T follicular helper cell (primary cell): ENCODE measurements at places on chromosomes 11 and 22.

- DNase-seq: no peak
Observed at GRCh38 chr22:27509132-27509920, 292.2 kb downstream of the MN1 start.

GRCh38 chr11:17798253-17798652 lies 63.7 kb downstream of the KCNC1 start:
- DNase-seq: no peak

- no peak for DNase-seq
Observed at GRCh38 chr11:99307510-99308088, 286.9 kb downstream of the CNTN5 start.

DNA sequence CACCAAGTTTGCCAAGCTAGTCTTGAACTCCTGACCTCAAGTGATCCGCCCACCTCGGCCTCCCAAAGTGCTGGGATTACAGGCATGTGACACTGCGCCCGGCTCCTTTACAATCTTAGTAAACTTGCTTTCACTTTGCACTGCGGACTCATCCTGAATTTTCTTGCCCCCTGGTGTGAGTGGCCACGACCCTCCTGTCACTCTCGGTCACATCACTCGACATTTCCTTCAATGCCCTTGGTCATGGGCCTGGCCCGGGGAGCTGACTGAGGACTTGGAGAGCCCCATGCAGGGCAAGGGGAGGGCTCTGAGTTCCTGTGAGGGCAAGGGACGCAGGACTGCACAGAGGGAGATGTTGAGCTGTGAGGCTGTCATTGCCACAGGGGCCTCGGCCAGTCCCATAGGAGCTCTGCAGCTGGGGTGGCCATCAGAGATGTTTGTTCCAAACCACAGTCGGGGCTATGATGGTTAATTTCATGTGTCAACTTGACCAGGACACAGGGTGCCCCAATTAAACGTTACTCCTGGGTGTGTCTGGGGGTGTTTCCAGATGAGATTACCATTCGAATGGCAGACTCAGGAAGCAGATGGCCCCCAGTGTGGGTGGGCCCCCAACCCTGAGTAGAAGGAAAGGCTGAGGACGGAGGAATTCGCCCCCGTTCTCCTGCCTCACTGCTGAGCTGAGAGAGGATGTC lies 21.2 kb downstream of the A4GALT start:
- DNase-seq: no peak

DNA sequence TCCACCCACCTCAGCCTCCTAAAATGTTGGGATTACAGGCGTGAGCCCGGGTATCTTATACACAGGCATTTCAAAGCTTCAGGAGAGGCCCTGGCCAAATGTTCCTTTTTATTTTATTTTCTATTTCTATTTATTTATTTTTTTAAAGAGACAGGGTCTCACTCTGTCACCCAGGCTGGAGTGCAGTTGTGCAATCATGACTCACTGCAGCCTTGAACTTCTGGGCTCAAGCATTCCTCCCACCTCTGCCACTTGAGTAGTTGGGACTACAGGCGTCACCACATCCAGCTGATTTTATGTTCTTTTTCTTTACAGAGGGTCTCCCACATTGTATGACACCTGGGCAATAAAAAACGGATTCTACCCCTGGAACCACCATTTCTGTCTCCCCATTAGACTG lies 71.2 kb downstream of the FBXO7 start:
- DNase-seq: no peak

DNA sequence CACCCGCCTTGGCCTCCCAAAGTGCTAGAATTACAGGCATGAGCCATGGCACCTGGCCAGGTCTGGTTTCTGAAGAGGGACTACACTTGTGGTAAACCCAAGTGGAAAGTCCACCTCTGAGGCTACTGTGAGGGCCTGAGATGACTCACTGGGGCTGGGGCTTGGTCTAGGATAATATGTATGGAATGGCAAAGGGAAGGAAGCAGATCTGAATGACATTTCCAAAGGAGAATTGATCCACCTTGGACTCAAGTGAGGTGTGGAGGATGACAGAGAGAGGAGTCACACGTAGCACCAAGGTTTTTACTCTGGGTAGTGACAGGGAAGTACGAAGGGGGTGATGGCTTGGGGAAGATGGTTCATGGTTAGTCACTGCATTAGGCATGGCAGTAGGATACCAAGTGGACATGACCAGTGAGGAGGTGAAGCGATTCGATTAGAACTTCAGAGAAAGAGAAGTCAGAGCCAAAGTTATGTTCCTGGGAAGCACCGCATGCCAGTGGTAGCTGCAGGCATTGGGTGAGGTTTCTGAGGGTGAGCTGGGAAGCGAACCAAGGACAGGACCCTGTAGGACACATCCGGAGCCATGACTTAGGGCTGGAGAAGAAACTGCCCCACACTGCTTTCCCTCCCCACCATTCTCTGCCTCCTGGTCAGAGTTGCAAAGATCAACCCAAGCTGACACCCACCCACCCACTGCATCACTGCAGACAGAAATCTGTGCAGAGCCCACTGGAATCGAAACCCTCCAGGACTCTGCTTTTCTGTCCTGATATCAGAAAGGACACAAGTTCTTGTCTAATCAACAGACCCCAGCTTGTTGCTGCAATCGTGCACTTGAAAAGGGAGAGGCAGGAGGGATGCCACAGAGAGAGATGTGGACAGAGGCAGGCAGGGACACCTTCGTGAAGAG lies 13.0 kb upstream of the BCL9L start:
- DNase-seq: no peak

GRCh38 chr11:40235841-40236240 lies 1223.6 kb downstream of the LRRC4C start:
- DNase-seq: no peak

GRCh38 chr11:18132341-18132740 lies at the start of gene MRGPRX3:
Gene MRGPRX3, plus strand, starts transcription at chr11:18132571. Its CDS starts 4,632 bp downstream, at chr11:18137203.
- DNase-seq: no peak

GRCh38 chr11:24949406-24949805 lies 452.6 kb downstream of the LUZP2 start:
- no peak for DNase-seq

DNA sequence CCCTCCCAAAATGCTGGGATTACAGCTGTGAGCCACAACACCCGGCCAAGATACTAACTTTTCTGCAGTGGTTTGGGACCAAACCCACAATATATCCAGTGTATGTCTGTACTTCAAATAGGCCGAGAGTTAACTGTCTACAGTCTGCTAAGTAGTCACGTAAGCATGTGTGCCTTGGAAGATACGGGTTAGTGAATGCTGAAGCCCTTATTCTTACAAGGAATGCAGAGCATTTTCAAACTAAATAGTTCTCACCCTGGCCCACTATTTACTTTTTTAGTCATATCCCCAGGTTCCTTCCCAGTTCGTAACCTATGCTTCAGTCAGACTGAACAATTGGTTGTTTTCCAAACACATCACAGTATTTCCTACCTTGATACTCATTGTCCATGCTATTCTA lies 176.0 kb downstream of the WNT11 start:
- no peak for DNase-seq

GRCh38 chr11:64185175-64185692 lies 737 bp upstream of the STIP1 start:
- no peak for DNase-seq

DNA sequence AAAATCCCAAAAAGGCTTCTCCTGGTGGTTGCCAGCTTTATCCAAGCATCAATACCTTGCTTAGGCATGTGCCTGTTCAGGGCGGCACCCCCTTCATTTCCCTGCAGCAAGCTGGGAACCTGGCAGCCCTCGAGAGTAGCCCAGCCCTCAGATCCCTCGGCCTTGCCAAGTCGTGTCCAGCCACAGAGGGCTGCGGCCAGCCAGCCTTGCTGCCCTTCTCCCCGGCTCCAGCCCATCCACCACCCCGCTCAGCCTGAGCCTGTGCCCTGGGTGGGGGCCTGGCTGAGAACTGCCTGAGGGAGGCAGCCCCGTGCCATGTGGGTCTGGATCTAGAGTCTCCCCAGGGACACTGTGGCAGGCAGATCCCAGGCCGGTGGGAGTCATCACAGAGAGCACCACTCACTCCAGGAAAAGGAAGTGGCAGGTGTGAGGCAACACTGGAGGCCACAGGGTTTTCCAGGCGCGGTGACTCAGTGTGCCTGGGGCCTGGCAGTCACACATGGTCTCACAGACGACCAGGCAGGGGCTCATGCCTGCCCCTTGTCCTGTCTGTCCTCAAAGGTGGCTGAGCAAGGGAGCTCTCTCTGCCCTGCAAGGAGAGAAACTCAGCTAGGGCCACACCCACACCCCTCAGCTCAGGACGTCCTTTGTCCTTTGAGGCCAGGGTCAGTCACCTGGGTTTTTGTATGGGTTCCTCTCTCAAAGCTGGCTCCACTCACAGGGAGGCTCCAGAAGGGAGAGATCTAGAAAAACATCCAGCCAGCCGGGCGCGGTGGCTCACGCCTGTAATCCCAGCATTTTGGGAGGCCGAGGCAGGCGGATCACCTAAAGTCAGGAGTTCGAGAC lies 12.2 kb upstream of the CDC42BPG start:
- no peak for DNase-seq

GRCh38 chr11:94519478-94520084 lies 7.3 kb downstream of the C11orf97 start:
- DNase-seq: no peak

DNA sequence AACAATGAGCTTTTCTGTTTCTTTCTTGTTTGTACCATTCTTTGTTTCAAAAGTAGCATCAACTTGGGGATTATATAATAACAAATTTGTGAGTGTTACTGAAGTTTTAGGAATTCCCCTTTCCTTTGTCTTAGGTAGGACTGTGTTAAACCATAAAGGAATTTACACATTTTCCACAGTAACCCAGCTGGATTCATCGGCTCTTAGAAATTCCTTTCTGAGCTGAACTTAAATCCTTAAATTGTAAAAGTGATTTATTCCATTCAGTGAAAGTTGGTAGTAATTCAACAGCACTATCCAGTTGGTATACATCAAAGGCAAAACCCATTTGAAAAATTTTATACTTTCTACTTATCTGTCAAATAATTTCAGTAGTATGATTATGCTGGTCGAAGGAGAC lies 11.8 kb downstream of the EMSY start:
- no peak for DNase-seq
